Umbilical cord (tissue), 2 donors: ENCODE measurements at places on chromosomes 7 and 10. TPM values are rescaled to one million over a fixed set of nuclear protein-coding genes. Genes with fewer than 3 reads are reported as not detected.
A peak's percentile ranks its signal among the peaks of the same experiment; 100 is the strongest.

- DNase-seq = no peak
These were observed 41.2 kb upstream of the AGR3 start for GRCh38 chr7:16923019-16923418.

DNA sequence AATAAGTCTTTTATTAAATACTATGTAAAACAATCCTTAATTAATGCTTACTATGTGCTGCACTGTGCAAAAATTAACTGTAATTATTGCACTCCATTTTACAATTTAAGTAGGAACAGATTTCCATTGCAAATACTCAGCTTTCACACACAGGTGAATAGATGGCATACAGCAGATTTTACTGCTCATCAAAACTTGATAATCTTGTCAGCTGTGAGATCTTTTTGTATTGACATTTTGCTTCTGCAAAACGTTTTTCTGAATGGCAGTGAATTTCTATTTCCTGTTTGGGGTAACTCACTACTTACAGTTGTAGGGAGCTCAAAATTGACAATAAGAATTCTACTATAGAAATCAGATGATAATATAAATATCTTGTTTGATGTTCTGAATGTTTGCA lies 220.0 kb upstream of the MAGI2 start:
- DNase-seq = no peak

- no peak for DNase-seq
These were observed 11.7 kb upstream of the CDK14 start for GRCh38 chr7:90584378-90584777.

DNA sequence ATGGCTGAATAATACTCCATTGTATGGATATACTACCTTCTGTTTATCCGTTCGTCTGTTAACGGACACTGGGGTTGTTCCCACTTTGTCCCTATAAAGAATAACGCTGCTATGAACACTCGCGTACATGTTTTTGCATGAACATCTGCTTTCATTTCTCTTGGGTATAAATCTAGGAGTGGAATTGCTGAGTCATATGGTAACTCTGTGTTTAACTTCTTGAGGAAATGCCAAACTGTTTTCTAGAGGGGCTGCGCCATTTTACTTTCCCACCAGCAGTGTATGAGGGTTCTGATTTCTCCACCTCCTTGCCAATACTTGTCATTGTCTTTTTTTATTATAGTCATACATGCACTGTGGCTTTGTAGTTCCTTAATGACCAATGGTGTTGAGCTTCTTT lies 20.6 kb upstream of the RASSF4 start:
- DNase-seq = no peak

DNA sequence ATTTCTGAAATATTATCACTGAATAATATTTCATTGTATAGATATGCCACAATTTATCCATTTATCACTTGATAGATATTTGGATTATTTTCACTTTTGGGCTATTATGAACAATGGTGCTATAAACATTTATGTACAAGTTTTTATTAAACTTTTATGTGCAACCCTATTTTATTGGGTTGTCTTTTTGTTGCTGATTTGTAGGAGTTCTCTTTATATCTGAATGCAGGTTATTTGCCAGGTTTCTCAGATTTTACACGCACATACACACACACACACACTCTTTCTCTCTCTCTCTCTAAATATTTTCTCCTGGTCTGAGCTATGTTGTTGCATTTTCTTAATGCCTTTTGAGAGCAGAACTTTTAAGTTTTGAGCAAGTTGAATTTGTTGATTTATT lies 36.2 kb downstream of the ADK start:
- DNase-seq = no peak

DNA sequence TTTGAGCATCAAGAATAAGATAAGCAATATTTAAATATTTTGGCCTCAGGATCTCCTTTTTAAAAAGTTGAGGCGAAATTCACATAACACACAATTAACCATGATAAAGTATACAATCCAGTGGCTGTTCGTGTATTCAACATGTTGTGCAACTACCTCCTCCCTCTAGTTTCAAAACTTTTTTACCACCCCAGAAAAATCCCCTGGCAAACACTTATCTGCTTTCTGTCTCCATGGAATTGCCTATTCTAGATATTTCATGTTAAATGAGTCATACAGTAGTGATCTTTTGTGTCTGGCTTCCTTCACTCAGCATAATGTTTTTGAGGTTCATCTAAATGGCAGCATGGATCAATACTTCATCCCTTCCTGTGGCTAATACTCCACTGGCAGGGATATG lies 31.8 kb upstream of the IL15RA start:
- DNase-seq = peak; percentile 87

- no peak for DNase-seq
These were observed 1036.8 kb upstream of the POT1 start for GRCh38 chr7:125966278-125967048.

The HGF gene
- total RNA-seq = 57.1 TPM

DNA sequence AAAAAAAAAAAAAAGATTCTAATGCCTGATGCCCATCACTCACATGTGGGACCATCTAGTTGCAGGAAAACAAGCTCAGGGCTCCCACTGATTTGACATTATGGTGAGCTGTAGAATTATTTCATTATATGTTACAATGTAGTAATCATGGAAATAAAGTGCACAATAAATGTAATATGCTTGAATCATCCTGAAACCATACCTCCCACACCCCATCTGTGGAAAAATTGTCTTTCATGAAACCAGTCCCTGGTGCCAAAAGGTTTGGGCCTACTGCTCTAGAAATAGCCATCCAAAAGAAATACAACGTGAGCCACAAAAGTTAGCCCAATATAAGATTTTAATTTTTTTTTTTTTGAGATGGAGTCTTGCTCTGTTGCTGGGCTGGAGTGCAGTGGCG lies 265.1 kb downstream of the PRPF18 start:
- DNase-seq = no peak

The HMX2 gene
- not detected for total RNA-seq

DNA sequence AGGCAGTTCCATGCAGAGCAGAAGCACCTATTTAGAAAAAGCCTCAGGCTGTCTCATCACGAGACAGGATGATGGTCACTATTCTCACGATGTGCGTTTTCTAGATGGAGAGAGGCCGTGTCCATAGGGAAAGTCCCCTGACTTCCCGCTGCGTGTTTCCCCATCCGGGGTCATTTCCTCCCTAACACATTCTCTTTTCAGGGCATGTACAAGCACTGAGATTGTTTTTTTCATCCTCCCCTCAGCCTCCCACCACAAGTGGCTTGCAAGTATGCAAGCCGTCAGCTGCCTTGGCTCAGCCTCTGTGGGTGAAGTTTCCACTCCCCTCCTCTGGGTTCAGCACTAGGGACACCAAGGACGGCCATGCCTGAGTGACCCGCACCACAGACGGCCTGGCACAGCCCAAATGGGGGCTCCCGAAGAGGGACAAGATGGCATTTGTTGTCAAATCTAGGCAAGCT lies 2.7 kb upstream of the CALML5 start:
- DNase-seq = no peak

The SFXN3 gene
- 18.1 TPM for total RNA-seq

The ZNF282 gene
- total RNA-seq = 17.3 TPM

The CALML5 gene
- not detected for total RNA-seq

- DNase-seq = no peak
These were observed 205.0 kb downstream of the PTPRN2 start for GRCh38 chr7:158382363-158383254.

GRCh38 chr7:131186816-131187215 lies 140.9 kb upstream of the MKLN1 start:
- DNase-seq = no peak

The TSPAN13 gene
- total RNA-seq = 10.6 TPM

- no peak for DNase-seq
These were observed 68.9 kb downstream of the CD36 start for GRCh38 chr7:80707318-80707717.

GRCh38 chr10:63115732-63116383 lies 17.3 kb upstream of the NRBF2 start:
- peak; percentile 28 for DNase-seq

GRCh38 chr7:134770676-134771075 lies 8.8 kb upstream of the CALD1 start:
- no peak for DNase-seq

The ASCC1 gene
- total RNA-seq = 39.0 TPM

The SPACDR gene
- not detected for total RNA-seq

- DNase-seq = no peak
These were observed 19.0 kb upstream of the TMEM229A start for GRCh38 chr7:124051681-124052377.

DNA sequence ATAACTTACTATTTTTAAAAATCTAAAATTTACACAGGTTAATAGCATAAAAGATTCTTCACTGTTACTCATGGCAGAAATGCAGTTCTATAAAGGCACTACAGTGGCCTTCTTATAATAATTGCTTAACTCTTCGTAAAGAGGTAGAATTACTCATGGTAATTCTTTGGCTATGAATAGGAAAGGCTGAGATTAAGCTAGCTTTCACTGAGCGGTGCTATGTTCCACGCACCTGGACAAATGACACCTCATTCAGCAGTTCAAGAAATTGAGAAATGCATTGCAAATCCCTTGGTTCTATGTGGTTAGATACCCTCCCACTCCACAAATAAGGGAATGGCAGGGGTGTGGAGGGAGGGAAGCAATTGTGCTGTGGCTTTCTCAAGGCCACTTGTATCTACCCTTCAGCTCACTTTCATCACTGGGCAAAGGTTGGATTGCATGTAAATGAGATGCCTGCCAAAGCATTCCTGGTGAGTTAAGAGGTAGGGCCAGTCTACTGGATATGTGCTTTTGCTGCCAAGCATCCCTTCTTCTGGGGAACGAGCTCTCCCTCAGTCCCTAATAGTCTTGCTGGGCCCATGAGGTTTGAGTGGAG lies 210.9 kb downstream of the TEX36 start:
- no peak for DNase-seq

The MMP21 gene
- total RNA-seq = not detected

DNA sequence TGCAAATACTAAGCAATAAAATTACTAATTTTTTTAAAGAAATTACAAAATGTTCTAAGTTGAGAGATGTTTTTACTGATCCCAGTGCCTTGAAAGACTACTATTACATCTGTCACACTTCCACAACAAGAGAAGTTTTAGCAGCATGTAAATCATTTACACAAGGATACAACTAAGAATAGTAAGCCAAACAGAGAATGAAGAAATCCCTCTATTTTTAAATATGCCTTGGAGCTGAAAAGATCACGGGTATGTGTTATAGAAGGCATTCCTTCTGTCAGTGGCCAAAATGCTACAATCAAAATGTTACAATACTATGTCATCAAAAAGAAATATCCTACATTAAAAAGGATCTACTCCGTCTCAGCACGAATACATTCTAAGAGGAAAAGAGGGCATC lies 52.6 kb downstream of the LARP4B start:
- DNase-seq = no peak

- no peak for DNase-seq
These were observed 147.6 kb upstream of the TMEM168 start for GRCh38 chr7:112937651-112938415.

DNA sequence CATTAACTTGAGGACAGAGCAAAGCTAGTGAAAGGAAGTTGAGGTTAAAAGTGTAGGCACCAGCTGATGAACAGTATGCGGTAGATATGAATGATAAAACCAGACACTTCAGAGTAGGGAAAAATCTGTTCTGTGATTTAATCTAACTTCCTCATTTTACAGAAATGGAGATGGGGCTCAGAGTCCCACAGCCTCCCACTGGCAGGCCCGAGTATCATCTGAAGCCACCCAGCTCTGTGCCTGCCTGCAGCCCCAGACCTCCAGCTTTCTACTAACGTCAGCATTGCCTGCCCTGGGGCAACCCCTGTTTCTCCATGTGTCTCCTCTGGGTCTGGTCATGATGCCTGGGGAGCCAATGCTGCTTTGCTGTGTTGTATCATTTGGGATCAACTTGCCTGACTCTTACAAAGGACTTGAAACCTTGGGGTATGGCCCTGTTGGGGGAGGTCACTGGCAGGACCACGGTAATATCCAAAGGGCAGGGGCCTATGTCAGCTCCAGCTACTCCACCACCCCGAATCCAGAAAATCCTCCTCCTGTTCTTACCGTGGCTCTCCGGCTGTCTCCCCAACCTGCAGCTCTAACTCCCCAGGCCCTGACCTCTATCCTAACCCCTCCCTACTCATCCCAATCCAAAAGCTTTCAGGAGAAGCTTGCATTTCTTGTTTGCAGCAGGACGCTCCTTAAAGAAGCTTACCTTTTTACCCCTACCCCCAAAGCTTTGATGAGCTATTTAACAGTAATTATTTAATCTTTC lies 56.2 kb upstream of the NPY start:
- no peak for DNase-seq

- no peak for DNase-seq
These were observed 129.3 kb upstream of the ACBD5 start for GRCh38 chr10:27369880-27370279.

The FAM25C gene
- total RNA-seq = not detected

- no peak for DNase-seq
These were observed 227.9 kb upstream of the PRSS58 start for GRCh38 chr7:142485617-142486226.

The MYO1G gene
- total RNA-seq = 6.5 TPM

- DNase-seq = no peak
These were observed 128.8 kb downstream of the PTPN20 start for GRCh38 chr10:47040041-47040491.

The SYT15 gene
- total RNA-seq = 11.3 TPM

- DNase-seq = no peak
These were observed 52.9 kb upstream of the IGFBP3 start for GRCh38 chr7:45973725-45974532.

GRCh38 chr10:43202224-43202656 lies 64.0 kb downstream of the CSGALNACT2 start:
- DNase-seq = peak; percentile 46

GRCh38 chr7:44280993-44281721 lies 44.2 kb downstream of the CAMK2B start:
- no peak for DNase-seq

GRCh38 chr10:49365275-49365674 lies 30.6 kb downstream of the DRGX start:
- no peak for DNase-seq
